Spinal cord (tissue), 10 donors: ENCODE measurements at places on chromosomes 1 and 21. TPM values are rescaled to one million over a fixed set of nuclear protein-coding genes. Genes with fewer than 3 reads are reported as not detected.

SPRR2G gene
- not detected for total RNA-seq

S100A7A gene
- not detected for total RNA-seq

FCGR3A gene
- total RNA-seq = 30.1 TPM

GSTM1 gene
- 28.5 TPM for total RNA-seq

OR10Z1 gene
- not detected for total RNA-seq

NR1I3 gene
- total RNA-seq = not detected

LRRC39 gene
- total RNA-seq = 4.1 TPM

S100A2 gene
- total RNA-seq = 1.2 TPM

NBPF6 gene
- not detected for total RNA-seq

EXOSC10 gene
- 79.8 TPM for total RNA-seq

FCAMR gene
- total RNA-seq = 0.20 TPM

OR2L5 gene
- total RNA-seq = 0.17 TPM
